Immature natural killer cell (primary cell): ENCODE measurements at places on chromosomes 4 and X.

DNA sequence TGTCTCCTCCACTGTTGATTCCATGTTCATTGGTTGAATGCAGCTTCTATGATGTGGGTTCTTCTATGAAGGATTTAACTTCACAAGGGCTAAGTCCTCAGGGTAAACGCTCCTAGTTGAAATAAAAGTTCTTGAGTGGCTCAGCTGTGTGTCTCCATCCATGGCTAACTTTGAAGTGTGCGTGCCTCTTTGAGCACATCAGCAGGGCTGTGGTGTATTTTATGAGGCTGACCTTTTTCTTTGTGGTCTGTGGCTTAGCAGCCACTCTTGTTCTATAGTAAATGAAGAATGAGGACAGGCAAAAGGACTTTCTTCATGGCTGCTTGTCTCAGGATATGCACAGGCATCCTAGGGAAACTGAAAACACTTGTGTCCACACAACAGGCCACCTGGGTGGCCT lies 88.5 kb downstream of the KIT start:
- peak; percentile 15 for DNase-seq

DNA sequence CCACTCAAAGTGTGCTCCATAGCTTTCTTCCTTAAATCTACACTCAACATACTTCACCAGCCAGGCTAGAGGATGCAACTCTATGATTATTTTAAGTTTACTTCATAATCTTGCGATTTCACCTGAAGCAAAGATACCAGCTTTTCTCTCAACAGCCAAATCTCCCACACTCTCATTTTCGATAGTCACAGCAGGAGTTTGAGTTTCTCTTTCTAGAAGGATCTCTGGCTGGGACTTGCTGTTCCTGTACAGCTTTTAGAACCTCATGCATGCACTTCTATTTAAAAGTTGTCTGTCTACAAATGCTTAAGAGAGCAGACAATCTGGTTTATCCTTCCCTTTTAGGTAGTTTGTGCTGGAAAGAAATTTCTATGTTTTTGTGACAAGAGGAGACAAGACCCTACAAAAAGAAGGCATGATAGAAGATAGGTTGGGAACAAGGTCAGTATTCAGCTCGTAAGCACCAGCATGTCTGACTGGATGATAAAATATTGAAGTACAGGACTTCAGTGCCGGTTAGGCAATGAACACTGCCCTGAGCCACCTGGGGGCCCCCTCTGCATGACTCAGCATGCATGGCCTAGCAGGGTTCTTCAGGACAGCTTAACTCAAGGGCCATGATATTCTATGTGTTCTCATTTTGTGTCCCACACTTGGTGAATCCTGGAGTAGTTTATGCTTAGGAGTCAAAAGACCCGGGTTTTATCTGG lies 65.6 kb downstream of the ATXN3L start:
- no peak for DNase-seq

- DNase-seq = no peak
These were observed 1040.7 kb upstream of the INTU start for GRCh38 chr4:126592088-126592487.

GRCh38 chr4:74311696-74312313 lies 3.5 kb downstream of the EPGN start:
- peak; percentile 13 for DNase-seq

GRCh38 chr4:116400480-116400879 lies 684.9 kb downstream of the TRAM1L1 start:
- no peak for DNase-seq

- no peak for DNase-seq
These were observed 270.5 kb downstream of the TENM3 start for GRCh38 chr4:182513587-182514291.

DNA sequence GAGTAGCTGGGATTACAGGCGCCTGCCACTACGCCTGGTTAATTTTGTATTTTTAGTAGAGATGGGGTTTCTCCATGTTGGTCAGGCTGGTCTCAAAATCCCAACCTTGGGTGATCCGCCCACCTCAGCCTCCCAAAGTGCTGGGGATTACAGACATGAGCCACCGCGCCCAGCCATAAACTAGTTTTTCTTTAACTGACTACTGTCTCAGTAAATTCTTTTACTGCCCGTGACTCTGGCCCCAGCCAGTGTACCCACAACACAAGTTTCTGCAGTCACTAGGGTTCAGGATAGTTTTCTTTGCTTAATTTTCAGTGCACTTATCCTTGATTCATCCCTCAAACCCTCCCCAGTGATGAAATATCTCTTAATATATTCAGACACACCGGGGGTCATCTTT lies 8.3 kb downstream of the SHROOM2 start:
- DNase-seq = no peak

GRCh38 chr4:177696438-177696966 lies 254.3 kb upstream of the AGA start:
- DNase-seq = no peak

- no peak for DNase-seq
These were observed 234.5 kb upstream of the SLIT2 start for GRCh38 chr4:20017070-20017776.

DNA sequence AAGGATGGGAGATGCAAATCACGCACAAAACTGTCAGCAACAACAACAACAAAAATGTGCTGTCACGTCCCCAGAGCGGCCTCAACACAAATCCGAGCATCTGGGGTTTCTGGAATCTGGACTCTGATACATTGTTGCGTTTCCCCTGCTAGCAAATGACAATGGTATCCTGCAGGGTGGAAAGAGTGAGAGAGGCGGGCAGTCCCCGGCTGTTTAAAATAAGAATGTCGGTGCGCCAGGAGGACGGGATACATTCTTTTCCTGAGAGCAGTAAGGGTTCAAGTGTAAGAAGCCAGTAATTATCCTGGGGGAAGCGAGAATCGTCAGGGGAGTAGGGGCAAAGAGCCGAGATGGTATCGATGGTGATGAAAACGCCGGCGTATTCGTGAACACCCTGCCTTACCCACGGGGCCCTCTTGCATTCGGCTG lies 310.2 kb downstream of the ASMT start:
- DNase-seq = no peak

DNA sequence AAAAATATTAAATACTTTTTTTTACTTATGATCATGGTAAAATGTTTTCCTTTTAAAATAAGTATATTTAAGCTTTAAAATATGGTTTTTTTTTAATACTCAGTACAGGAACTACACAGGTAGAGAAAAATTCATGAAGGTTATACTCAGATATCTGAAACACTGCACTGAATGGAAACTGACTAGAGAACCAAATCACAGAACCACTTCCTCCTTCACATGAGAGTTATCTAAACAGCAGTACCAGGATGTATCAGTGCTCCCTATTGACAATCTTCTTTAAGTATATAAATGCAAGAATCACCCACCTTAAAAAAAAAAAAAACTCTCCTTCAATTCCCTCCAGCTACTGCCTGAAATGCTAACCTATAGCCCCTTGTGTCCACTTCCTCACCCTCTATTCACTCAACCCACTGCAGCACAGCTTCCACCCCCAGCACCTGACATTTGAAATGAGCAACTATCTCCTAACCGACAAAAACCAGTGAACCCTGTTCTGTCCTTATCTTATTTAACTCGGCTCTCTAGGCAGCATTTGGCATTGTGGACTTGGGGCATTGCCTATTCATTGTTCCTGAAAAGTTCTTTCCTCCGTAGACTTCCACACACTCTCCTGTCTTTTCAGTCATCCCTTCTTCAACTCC lies 9.1 kb downstream of the SLC7A3 start:
- DNase-seq = no peak
